CD4-positive, alpha-beta memory T cell (primary cell): ENCODE measurements at places on chromosomes 13 and 19. TPM values are rescaled to one million over a fixed set of nuclear protein-coding genes. Genes with fewer than 3 reads are reported as not detected.

HSPB6 gene
- total RNA-seq, result not detected

SIGLEC8 gene
- not detected for total RNA-seq

DNA sequence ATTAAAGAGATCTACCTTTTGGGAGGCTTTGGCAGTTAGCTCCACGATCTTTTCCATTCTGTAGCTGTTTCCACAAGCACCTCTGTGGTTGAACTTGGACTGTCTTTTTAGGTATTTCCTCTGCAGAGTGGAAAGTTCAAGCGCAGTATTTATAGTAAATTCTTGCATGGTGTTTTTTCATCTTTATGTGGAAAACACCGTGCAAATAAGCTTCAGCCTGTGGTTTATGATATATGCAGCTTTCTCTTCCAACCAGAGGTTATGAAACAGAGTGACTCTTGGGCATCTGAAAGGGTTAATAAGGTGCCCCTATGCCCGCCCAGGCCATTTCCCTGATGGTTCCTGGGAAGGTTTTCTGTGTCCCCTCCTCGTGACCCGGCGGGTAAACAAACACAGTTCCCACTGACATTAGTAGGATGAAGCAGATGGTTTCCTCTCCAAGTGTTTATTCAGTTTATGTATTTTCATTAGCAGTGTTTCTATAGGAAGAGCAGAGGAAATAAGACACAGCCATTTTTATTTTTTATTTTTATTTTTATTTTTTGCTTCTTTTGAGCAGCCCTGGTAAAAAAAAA is 39.7 kb upstream of the RNF113B start:
- no peak for DNase-seq

GRCh38 chr13:31912647-31913401 is 118.8 kb upstream of the FRY start:
- no peak for DNase-seq

TMEM59L gene
- not detected for total RNA-seq

GRCh38 chr13:22505489-22505888 is 675.3 kb upstream of the SGCG start:
- no peak for DNase-seq

ACP7 gene
- 0.14 TPM for total RNA-seq

GRCh38 chr13:27654816-27655215 is 33.1 kb downstream of the POLR1D start:
- DNase-seq, result no peak

ATP1A3 gene
- total RNA-seq, result 3.5 TPM

- DNase-seq, result no peak
These were observed 6.4 kb downstream of the FLT1 start for GRCh38 chr13:28488376-28489005.

- no peak for DNase-seq
These were observed 51.9 kb downstream of the GGACT start for GRCh38 chr13:100536643-100537180.

- no peak for DNase-seq
These were observed 14.8 kb downstream of the LYPD3 start for GRCh38 chr19:43450545-43450997.

SOX1 gene
- not detected for total RNA-seq

- no peak for DNase-seq
These were observed 52.0 kb downstream of the DCT start for GRCh38 chr13:94427313-94427953.

GRCh38 chr19:21848706-21849105 is 12.7 kb upstream of the ZNF43 start:
- no peak for DNase-seq

DNA sequence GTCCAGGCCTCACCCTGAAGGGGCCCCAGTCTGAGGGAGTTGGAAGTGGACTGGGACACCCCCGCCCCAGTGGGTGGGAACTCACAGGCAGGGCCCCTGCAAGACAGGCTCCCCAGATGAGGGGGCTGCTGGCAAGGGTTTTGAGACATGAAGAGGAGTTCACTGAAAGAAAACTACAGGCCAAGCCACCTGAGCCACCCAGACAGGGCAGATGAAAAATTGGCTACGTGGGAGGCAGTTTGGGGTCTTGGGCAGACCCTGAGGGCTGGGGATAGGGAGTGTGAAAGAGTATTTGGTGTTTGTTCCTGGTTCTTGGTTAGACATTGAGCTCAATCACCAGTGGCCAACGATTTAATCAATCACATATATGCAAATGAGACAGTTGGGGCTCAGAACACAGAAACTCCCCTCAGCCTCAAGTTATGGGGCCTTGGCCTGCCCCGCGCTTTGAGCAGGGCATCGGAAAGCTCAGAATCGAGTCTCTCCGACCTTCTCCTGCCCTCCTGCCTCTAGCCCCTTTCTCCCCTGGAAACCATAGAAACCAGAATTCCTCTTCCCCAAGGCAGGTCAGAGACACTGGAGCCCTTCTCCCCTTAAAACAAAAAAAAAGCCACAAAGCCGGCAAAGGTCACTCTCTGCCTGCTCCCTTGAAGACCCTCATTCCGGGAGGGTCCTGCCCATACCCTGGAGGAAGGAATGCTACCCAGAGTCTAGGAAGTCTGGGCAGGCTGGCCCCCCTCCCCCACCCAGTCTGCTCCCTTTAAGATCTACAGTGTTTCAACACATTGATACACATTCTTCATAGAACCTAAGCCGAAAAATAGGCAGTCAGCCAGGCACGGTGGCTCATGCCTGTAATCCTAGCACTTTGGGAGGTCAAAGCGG is 1.3 kb upstream of the ISYNA1 start:
- DNase-seq, result peak; percentile 40

MIA gene
- 11.2 TPM for total RNA-seq

ZBTB7A gene
- total RNA-seq, result 57.7 TPM

ZNF575 gene
- 11.8 TPM for total RNA-seq

DNA sequence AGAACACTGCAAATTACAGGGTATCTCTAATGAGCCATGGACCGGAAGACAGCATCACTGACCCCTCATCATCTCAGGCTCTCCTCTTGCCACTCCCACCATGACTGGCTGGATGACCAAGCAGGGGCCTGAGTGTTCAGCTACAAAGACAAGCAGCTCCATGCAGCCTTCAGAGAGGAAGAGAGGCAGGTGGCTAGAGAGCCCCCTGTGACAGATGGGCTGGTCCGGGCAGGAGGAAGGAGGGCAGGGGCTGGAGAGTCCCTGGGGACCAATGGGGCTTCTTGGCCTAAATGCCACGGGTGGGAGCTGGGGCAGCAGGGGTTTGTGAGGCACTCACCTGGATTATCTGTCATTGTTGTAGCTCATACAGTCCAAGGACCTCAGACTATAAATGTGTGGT is 12.8 kb upstream of the RASA3 start:
- no peak for DNase-seq

NPAS1 gene
- 0.35 TPM for total RNA-seq

IL12RB1 gene
- total RNA-seq, result 42.1 TPM

DNA sequence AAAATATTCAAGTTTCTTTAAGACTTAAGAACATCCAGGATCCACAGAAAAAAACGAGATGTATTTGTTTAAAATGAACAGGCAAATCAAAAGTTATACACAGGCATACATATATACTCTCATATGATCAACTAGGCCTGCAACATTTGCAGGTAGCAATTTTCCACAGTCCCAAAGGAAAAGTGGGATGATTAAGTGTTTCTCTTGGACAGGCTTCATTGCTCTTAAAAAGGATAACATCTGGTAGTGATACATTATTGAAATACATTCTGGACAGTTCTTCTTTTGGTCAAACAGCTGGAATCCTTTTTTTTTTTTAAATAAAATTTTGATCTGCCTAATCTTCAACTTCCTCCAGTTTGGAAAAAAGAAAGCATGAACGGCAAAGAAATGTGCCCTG is 114.8 kb upstream of the TDRD3 start:
- DNase-seq, result no peak

- DNase-seq, result peak; percentile 51
These were observed 76.3 kb upstream of the GPR183 start for GRCh38 chr13:99383511-99383921.

DNA sequence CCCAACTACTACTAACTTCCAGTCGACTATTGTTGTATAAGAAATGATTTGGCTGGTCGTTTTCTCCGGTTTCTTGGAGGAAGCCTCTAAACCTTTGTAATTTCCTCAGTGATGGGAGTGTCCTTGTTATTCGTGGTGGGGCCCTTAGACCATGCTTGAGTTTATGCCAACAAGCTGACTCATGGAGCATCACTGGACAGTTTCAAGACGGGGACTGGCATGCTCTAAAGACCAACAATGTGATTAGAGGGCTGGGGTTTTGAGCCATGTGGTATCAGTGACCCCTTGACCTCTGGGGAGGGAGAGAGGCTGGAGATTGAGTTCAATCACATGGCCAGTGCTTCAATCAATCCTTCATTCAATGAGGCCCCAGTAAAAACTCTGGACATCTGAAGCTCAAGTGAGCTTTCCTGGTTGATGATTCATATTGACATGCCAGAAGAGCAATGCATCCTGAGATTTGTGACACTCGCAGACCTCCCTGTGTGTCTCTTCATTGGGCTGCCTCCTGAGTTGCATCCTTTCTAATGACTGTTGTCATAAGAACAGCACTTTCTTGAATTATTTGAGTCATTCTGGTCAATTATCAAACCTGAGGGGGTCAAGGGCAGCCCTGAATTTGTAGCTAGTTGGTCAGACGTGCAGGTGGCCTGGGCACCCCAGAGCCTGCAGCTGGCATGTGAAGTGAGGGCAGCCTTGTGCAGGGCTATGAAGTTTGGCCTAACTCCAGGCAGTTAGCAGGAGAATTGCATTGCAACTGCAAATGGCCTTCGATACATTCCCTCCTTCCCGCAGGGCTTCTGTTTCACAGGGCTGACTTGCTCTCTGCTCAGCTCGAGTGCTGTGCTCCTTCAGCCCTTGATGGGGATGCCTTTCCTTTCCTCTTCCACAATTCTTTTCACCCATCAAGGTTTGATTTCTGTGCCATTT is 246.5 kb downstream of the FGF9 start:
- no peak for DNase-seq

DNA sequence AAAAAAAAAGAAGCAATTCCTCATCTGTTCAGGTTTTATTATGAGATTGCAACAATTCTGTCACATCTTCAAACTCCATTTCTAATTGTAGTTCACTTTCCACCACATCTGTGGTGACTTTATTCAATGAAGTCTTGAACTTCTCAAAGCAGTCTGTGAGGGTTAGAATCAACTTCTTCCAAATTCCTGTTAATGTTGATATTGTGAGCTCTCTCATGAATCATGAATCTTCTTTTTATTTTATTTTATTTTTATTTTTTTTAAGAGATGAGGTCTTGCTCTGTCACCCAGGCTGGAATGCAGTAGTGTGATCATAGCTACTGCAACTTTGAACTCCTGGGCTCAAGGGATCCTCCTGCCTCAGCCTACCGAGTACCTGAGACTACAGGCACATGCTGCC is 19.6 kb downstream of the ARHGAP35 start:
- DNase-seq, result no peak

DNA sequence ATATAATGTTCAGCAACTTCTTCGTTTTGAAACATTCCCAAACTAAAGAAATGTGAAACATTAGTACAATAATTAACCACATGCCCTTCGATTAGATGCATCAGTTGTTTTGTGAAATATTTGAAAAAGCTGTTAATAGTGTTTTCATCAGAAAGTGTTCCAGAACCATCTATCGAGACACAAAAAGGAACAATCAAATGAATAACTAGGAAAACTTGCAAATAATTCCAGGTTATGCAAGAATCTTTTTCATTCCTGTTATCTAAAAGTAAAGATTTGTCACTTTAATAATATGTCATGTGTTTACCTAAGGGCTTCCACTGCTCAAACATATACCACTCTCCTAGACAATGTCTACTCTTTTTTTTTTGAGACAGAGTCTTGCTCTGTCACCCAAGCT is 904.2 kb upstream of the MIR17HG start:
- DNase-seq, result no peak

DNA sequence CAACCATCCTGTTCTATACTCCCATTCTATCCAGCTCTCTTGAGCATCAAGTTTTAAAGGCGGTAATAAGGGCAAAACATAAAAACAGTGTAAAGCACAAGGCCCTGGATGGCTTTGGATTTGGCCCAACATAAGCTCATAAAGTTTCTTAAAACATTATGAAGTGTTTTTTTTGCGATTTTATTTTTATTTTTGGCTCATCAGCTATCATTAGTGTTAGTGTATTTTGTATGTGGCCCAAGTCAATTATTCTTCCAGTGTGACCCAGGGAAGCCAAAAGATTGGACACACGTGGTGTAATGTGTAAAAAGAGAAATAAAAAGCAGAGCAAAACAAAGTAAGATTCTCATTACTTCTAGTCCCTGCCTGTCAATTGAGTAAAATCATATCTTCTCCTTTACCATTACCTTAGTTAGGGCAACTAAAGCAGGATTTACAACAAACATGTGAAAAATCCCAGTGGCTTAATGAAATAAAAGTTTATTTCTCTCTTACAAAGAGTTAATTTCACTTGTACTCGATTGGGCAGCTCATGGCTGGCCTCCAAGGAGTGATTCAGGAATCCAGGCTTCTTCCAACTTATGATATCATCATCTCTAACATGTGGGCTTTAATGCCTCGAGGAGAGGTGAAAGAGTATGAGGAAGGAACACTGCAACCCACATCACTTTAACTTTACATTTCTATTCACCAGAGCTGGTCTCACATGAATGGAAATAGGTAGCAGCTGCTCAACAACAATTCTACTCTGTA is 725.2 kb upstream of the SLITRK1 start:
- DNase-seq, result no peak

RAB4B gene
- total RNA-seq, result 53.5 TPM

GRCh38 chr13:60227158-60227557 is 63.4 kb upstream of the DIAPH3 start:
- no peak for DNase-seq

KLK14 gene
- total RNA-seq, result not detected

RAB11B gene
- total RNA-seq, result 109 TPM

CEACAM3 gene
- not detected for total RNA-seq

GRCh38 chr13:32316501-32316900 is 1.2 kb downstream of the BRCA2 start:
- DNase-seq, result no peak

DNA sequence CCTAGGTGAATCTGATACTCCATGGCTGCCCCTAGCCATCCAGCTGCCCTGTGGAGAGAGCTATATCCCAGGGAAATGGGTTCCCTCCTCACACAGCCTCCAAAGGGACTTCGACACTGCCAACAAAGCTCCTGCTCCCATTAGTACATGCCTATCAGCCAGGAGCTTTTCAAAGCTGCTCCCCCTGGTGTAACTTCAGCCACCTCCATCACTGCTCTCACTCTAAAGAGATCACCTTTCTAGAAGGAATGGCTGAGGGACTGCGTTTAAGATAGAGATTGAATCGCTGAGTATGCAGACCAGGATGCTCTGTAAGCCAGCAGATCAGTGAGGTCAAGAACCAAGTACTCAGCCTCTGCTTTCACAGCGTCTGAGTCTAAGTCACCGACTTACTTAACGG is 213.7 kb downstream of the NALCN start:
- no peak for DNase-seq

DNA sequence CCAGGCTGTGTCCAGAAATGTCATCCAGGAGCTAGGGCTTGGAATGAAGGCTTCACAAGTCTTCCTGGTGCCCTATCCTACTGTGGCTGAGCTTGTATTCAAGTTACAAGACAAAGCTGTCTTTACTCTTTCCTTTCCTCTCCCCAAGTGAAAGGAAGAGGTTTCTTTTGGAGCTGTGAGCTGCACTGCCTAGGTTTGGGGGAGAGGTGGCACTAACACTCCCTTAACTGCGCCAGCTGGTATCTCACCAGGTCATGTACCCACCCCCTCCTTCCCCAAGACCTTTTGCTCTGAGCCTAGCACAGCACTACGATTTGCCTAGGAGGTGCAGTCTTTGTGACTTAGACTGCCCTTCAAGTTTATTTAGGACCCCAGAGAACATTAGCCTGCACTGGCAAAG is 2053.6 kb upstream of the PRR20A start:
- no peak for DNase-seq

RDH8 gene
- total RNA-seq, result not detected

KLF2 gene
- total RNA-seq, result 425 TPM
